ENCODE measurements at places on chromosomes 1 and 21. TPM values are rescaled to one million over a fixed set of nuclear protein-coding genes. Genes with fewer than 3 reads are reported as not detected.

DNA sequence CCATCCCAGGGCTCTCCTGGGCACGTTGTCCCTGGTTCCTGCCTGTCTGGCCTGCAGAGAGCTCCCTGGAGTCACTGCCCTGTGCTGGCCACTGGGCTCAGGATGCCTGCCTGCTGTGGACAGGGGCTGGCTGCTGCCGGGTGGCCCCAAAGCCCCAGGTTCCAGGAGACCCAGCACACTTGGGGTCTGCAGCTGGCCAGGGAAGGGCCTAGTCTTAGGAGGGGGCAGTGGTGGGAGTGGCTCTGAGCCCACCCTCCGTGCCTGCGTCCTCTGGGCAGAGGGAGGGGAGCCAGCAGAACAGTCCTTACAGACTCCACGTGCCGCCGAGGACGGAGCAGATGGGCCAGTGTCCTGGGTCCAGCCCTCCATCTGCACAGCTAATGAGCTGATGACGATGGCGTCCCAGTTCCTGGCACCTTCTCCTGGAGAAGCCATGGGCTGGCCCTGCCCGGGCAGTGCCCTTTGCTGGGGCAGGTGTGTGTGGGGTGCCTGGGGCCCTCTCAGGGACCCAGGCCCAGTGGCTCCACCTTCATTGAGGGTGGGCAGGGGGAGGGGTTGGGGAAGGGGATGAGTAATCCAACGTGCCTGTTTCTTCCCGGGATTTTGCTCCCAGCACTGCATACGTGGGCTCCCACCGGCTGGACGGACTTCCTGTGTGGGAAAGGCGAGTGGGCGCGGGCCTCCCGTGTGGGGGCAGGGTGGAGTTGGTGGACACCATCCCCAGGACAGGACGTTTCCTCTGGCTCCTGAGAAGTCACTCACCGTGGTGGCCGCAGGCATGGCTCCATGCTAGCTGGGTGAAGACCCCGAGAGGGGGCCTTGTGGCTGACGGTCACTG, 6.8 kb upstream of the PLCH2 start:
- DNase-seq, result no peak

DNA sequence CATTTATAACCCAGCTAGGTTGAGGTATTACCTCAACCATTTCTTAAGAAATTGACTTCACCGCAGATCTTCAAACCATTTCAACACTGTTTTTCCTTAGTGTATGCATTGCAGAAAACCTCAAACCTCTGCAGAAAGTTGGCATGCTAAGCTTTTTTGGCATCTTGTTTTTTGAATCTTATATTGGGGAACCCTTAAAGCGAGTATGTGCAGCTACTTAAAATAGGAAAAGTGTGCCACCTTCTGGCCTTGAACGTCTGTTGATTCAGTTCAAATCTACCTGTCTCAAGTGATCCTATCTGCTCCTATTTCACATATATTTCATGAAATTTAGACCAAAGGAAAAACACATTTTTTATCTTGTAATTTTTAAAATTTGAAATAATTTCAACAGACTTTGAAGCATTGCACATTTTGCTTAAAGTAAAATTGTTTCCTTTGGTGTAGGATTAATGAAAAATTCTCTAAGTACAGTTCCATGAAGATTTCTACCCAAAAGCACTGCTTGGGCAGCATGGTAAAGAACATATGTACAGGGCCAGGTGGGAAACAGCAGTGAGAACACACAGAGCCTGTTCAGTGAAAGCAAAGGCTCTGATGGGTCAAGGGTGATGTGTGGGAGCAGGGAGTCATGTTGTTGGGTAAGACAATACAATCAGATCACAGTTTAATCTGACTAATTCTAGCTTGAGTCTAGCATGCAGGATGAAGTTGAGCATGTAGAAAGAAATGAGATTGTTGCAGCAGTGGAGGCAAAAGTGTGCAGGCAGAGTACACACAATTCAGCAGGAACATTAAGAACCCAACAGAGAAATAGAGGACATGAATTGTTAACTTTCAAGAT, 17.2 kb downstream of the HENMT1 start:
- DNase-seq, result no peak

DNA sequence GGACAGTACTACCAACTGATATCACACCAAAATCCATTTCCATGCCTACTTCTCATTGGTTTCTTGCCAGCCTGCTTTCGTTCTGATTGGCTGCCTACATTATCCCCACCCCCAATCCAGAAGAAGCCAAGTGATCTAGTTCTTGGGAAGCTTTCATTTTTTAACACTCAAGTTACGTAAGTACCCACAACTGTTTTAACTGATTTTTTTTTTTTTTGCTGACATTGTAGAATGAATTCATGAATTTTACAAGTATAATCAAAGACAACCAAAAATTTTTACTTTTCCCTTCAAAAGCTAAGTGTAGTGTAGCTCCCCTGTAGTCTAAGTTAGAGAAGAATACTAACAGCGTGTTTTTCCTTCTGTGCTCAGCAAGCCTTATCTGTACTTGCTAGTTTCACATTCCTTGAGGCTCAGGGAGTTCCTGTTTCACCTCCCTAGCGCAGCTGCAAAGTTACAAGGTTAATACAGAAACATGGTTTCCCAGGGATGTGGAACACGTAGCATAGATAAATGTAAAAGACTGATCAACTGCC, at the start of gene SLC9C2:
TSS of gene SLC9C2 (minus strand) at position 17 of the 536 bp plus-strand sequence. CDS start 1,296 bp downstream, outside the sequence.
- no peak for DNase-seq

Gene PRAMEF25
- total RNA-seq, result not detected

- no peak for DNase-seq
These were observed 3.8 kb upstream of the NFYC start for GRCh38 chr1:40687661-40688060.

DNA sequence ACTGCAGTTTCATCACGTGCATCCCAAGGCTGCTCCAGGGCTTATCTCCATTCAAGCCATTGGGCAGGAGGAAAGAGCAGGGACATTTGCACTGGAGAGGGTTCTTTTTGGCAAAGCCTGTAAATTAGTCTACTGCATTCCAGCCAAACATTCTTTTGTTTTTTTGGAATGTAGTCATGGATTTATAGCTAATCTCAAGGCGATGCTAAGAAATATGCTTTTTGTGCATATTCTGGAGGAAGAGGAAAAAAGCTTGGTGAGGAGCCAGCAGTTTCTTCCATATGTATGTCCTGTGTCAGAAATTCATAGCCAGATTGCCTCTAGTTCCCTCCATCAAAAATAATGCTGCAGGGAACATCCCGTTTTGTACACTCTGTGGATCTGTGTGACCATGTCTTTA, 221.4 kb downstream of the BACH1 start:
- no peak for DNase-seq

DNA sequence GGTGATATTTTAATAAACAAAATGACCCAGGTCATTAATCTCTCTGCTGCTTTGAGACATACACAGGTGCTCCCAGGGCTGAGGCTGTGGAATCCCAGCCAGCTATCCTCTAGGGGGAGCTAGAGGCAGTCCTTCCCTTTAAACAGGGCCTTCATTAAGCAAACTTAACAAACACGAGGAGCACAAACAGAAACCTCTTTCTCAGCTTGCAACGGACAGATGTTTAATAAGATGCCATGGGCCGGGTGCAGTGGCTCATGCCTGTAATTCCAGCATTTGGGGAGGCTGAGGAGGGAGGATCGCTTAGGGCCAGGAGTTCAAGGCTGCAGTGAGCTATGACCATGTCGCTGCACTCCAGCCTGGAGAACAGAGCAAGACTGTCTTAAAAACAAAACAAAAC, 106.7 kb downstream of the HIVEP3 start:
- no peak for DNase-seq

DNA sequence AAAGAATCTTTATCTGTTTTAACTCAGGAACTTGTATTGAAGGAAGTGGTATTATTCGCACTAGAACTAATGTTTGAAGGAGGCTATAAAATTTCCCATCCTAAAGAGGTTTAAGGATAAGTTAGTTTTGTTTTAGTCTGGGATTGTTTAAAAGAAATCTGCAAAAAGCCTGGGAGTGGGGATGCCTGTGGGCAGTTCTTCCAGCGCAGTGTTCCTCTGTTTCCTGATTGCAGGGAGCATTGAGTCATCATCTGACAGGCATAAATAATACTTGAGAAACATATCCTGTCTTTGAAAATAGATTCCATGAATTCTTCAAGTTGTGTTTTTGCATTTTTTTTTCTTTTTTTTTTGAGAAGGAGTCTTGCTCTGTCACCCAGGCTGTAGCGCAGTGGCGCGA, 350.8 kb upstream of the PTBP2 start:
- DNase-seq, result no peak

Gene FAM151A
- 78.9 TPM for total RNA-seq

Gene CGN
- total RNA-seq, result 51.4 TPM

Gene HNRNPR
- 32.2 TPM for total RNA-seq

Measured in left lobe of liver (tissue), 2 donors.